Activated T-helper 1 cell treated with anti-CD3 and anti-CD28 coated beads, Interleukin-2, amount 50 U/mL, for 16 hours (primary cell): ENCODE measurements at places on chromosomes 16 and 17.

DNA sequence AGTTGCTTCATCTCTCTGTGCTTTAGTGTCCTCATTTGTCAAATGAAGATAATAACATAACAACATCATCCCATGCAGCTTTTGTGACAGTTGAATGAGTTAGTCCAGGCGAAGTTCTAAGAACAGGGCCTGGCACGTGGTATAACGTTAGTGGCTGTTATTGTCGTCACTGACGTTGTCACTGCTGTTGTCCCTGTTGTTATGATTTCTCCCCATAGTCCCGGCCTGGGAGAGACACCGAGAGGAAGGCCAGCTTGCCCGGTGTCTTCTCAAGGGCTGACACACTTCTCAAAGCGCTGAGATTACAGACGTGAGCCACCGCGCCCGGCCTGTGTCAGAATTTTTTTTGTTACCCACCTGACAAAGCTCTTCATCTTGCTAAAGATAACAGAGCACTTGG, 29.9 kb downstream of the ABR start:
- no peak for DNase-seq

DNA sequence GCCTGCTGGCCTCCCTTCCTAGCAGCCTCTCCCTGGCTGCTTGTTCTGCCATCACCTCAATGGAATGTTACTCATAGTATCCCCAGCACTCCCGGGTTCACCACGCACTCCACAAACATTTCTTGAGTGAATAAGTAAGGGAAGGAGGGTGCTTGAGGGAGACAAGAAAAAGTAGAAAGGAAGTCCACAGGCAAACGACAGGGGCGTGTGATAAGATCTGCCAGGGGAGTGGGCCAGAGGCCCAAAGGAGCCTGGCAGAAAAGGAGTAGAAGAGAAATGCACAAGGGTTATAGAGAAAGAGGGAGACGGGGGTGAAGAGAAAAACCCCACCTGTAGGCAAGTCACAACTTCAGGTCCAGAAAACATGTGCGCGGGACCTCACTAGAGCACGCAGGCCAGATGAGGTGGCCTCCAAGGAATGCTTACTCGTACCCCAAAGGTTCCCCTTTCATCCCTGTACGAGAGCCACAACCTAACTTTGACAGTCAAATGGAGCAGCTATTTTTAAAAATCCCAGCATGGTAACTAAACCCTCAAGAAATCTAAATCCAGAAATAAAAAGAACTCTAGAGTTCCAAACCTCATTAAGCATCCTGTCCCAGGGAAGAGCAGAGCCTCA, 6.6 kb downstream of the ZDHHC7 start:
- DNase-seq: no peak

DNA sequence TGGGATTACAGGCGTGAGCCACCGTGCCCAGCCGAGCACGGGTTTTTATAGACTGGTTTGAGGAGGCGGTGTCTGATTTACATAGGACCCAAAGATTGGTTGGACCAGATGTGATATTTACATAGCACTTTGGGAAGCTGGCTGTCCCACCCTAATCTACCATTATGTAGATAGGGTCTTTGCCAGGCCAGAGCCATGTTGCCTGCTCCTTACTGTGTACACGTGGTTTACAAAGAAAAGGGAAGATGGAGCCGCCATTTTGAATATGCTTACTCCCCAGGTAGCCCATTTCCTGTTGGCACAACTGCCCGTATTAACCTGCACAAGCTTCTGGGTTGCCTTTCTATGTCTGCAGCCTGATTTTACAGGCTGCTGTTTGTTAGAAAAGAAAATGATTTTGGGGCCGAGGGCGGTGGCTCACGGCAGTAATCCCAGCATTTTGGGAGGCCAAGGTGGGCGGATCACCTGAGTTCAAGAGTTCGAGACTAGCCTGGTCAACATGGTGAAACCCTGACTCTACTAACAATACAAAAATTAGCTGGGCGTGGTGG, 89.9 kb upstream of the EEF2KMT start:
- DNase-seq: no peak

DNA sequence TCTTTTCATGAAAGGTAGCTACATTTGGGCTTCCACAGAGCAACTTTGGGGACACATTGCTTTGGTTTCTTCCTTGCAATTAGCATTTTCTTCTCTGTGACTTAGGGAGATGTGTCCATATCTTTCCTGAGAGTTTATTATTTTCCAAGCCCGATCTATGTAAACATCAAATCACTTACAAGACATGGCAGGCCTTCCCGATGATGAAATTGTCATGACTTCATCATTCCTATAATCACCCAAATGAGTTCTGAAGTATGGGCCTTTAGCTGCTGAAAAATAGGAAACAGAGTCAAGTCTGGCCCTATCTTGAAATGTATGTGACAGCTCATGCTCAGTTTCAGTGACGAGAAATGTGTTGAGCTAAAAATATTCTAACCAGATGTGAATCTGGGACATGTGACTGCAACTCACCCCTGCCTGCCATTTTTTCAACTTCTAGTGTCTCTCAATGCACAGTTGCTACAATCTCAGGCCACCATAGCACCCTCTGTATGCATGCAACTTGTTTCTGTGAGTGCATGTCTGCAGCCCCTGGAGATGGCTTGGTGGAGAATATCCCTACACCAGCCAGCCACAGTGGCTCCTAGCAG, 199.6 kb upstream of the MAF start:
- DNase-seq: no peak

DNA sequence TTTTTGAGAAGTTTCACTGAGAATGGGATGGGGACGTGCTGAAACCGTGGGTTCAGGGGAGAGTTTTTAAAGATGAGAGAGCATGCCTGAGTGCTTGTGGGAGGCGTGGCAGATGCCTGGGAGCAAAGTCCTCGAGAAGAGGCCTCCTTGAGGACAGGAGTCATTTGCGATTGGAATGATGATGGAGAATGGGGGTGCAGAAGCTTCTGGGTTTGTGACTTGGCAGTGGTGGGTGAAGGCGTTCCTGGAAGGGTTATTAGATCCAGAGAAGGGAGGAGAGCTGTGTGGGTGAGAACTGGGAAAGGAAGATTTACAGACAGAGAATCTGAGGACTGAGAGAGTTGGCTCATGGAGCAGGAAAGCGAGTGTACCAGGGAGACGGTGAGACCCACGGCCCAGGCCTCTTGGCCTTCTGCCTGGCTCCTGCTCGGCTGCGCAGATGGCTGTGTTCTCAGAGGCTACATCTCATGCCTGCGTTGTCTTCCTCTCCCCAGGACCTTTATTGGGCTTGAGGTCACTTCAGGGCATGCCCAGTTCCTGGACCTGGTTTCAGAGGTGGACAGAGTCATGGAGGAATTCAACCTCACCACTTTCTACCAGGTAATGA, 8.6 kb upstream of the MMP15 start:
- no peak for DNase-seq

- no peak for DNase-seq
These were observed 89.8 kb downstream of the CYB561 start for GRCh38 chr17:63356337-63356757.

- no peak for DNase-seq
These were observed 754 bp downstream of the RAB11FIP4 start for GRCh38 chr17:31392002-31392855.

DNA sequence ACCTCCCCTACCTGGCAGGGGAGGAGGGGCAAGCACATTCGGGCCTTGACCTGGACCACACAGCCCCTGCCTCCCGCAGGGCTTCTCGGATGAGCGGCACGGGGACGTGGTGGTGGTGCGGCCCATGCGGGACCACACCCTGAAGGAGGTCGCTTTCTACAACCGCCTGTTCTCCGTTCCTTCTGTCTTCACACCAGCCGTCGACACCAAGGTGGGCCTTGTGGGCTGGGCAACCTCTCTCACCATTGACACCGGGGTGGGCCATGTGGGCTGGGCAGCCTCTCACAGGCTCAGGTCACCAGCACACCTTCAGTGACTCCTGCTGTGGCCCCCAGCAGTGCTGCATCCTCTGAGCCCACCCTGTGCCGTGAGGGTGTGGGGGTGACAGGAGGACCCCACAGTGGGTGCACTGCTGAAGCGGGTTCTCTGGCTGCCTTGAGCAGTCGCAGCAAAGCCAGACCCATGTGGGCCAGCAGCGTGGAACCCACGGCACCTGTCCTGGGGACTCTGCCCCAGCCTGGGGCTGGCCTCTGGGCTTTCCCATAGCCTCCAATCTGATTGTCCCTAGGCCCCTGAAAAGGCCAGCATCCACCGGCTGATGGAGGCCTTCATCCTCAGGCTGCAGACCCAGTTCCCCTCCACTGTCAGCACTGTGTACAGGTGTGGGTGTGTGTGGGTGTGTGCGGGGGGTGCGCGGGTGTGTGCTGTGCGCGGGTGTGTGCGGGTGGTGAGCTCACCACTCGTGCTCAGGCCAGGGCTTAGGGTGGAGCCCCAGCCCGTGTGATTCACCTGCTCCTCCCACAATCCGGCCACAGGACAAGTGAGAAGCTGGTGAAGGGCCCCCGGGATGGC, 7.5 kb downstream of the CTU2 start:
- DNase-seq: no peak

DNA sequence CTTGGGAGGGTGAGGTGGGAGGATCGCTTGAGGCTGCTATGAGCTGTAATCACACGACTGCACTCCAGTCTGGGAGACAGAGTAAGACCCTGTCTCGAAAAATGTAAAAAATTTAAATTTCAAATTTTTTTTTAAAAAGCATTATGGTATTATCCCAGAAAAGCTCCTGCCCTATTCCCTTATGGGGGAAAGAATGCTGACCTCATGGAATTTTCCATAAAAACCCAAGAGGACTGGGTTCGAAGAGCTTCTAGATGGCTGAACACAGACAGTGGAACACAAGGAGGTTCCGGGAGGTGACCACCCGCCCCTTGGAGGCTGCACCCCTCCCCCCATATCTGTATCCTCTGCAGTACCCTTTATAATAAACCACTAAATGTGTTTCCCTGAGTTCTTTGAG, 4.0 kb downstream of the EIF4A3 start:
- DNase-seq: no peak

GRCh38 chr17:6573982-6574686, 17.8 kb upstream of the PITPNM3 start:
- DNase-seq: no peak

- DNase-seq: no peak
These were observed 36.4 kb downstream of the GPT2 start for GRCh38 chr16:46920402-46921068.

DNA sequence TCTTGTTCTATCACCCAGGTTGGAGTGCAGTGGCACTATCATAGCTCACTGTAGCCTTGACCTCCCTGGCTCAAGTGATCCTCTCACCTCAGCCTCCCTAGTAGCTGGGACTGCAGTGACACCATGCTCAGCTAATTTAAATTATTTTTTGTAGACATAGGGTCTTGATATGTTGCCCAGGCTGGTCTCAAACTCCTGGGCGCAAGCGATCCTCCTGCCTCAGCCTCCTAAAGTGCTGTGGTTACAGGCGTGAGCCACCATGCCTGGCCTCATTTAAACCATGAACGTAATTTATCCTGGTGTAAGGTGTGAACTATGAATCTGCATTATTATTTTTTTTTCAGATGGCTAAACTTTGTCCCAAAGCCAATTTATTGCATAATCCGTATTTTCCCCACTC, 37.3 kb downstream of the LAT start:
- no peak for DNase-seq
